ENCODE measurements at places on chromosomes 3 and 15. TPM values are rescaled to one million over a fixed set of nuclear protein-coding genes. Genes with fewer than 3 reads are reported as not detected.

GRCh38 chr3:178086144-178086825, 450.0 kb upstream of the KCNMB2 start:
- no peak for DNase-seq

GOLGA6L10 gene
- total RNA-seq, result 0.65 TPM

ACKR4 gene
- 0.85 TPM for total RNA-seq

PP2D1 gene
- total RNA-seq, result not detected

- no peak for DNase-seq
Measured at GRCh38 chr3:5051772-5052171, 70.3 kb upstream of the ARL8B start.

GRCh38 chr3:156643729-156644389, 30.5 kb upstream of the TIPARP start:
- DNase-seq, result no peak

DNA sequence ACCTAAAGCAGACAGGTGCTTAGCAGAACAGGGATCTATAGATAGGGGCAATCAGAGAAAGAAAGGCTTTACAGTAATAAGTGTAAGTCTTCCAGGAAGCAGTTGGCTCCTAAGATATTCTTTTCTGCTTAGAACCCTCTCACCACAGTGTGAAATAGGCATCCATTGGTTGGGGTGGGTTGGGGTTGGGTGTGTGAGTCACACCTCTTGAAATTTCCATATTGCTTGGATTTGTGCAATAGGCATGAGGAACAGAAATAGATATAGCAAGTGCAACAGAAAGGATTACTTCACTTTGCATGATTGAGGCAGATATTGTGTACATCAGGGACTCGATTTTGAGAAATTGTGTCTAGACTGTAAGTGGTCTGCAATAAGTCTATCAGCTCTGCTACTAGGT, 200.1 kb upstream of the GAP43 start:
- DNase-seq, result no peak

GREM1 gene
- 1.2 TPM for total RNA-seq

DNA sequence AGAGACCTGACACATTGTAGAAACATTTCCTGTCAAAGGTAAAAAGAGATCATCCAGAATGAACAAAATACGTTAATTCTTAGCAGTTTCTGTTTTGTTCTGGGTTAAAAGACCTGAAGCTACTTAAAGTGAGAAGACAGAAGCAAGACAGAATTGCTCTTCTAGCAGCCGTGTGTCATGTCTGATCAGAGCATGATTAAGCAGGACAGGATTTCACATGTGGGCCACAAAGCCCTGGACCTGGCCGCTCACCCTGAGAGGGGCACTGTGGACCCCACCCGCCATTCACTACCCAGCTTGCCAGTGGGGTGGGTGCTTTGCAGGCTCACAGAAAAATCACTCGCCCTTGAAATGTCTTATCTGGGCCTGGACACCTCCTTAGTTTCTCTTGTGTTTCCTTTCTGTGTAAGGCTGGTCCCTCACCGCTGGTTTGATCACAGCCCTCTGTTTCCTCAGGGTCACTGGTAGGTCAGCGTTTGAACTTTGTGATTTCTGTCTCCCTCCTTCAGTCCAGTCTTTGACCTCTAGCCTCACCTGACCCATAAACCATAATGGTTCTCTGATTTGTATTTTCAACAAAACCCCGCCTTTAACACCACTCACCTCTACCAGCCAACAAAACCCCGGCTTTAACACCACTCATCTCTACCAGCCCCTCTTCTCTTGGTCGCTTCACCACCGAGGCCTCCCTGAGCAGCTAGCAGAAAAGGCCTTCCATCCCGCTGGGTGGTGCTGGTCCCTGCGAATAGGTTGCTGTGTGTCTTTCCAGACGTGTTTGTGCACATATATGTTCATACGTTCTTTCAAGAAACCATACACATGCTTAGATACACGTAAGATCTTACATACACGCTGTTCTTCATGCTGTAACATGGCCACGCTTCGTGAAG, 185.0 kb downstream of the OR4M2 start:
- DNase-seq, result no peak

- no peak for DNase-seq
Measured at GRCh38 chr3:193194371-193194770, 46.7 kb upstream of the PLAAT1 start.

DNA sequence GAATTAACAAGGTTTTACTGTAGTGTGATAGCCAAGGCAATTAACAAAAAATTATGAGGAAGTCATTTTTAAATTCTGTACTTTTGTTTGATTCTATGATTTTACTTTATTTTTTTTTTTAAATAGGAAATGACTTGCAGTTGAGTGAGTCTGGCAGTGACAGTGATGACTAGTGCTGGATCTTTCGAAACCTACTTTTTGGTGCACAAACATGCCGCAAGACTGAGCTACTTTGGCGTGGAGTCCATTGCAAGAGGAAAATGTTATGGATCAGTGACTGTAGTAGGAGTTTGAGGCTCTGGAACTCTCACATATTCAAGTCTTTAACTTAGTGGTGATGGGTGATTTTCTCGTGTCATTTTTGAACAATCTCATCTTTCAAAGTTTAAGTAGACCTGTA, 11.6 kb downstream of the EAF1 start:
- peak; percentile 12 for DNase-seq

DNA sequence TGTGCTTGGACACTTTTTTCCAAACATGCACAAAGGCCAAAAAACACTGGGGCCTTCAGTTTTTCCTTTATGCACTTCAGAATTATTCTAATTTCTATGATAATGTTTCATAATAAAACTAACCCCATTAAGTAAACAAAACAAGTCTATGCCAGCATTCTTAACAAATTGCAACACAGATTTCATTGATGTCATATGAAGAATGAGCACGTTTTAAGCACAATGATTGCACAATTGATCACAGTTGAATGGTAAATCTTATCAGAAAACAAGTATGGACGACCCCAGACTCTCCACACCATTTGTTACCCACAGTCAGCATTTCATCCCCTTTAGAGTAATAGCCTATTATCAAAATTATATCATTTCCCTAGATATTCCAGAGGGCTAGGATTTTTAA, 46.7 kb upstream of the PROK2 start:
- no peak for DNase-seq

DNA sequence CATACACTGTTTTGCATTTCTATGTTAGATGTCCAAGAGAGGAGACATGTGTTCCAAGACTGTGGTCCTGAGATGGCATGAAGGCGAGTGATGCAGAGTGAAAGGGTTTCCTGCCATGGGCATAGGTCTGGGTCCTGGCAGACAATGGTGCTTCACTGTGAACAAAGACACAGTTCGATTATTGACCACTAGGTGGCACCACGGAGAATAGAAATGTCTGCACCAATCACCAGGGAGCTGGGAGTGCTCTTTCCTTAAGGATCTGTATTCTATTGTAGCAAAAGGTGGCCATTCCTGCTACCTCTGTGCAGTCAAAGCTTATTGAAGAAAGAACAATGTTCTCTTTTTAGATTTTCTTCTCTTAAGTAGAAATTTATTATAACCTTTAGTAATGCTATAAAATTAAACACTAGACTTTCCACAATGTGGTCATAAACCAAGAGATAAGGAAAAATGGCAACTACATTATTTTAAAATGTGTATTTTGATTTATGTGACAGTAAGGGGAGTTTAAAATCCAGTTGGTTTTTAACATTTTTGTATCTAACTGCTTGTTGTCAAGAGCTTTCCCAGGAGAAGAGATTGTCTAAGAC, 88.7 kb downstream of the GABRG3 start:
- DNase-seq, result peak; percentile 28

GRCh38 chr3:123448536-123449101, at the start of gene ADCY5:
ADCY5 (minus strand) TSS chr3:123449090; CDS start chr3:123448545, 545 bp downstream.
- peak; percentile 23 for DNase-seq

TM6SF1 gene
- total RNA-seq, result 34.7 TPM

- DNase-seq, result no peak
Measured at GRCh38 chr3:157607826-157608405, 104.7 kb upstream of the VEPH1 start.

TMEM40 gene
- total RNA-seq, result not detected

- no peak for DNase-seq
Measured at GRCh38 chr3:11470031-11470853, 173.5 kb downstream of the VGLL4 start.

DNA sequence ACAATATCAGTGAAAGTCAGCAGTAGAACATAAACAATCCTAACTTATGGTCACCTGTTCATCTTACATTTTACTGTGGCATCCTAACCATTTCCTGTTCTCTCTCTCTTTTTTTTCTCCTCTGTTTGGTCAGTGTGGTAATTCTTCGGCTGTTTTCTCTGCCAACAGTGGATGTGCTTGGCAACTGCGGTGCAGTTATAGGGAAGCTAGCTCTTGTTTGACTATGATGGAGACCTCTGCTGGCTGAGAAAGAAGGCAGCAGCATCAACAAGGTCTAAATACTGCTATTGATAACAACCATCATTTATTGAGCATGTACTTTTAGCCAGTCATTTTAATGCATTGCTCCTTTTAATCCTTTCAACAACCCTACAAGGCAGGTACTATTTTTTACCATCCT, 723 bp upstream of the DRD3 start:
- DNase-seq, result peak; percentile 50

VGLL3 gene
- total RNA-seq, result 0.33 TPM

CFAP100 gene
- not detected for total RNA-seq

GRCh38 chr15:40358471-40359353, 693 bp downstream of the DISP2 start:
- DNase-seq, result no peak

Data from dermis blood vessel endothelial cell (primary cell).